ENCODE measurements at places on chromosomes 2 and 18.

DNA sequence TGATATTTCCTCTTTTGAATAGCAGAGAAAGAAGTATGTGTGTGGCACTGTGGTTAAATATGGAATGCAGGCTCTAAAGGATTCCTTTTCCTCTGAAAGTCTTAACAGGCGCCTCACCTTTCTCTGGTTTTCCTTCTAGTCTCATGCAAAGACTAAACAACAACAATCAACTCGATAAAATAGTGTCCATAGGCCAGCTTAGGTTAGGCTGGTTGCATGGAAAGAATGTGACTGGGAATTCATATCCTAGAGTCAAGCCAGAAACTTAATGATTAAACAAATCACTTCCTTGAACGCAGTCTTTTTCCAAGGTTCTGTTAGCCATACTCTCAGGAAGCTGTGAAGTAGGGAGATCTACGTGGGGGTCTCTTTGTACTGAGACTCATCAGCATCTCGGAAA is 800.8 kb upstream of the ID2 start:
- no peak for DNase-seq

DNA sequence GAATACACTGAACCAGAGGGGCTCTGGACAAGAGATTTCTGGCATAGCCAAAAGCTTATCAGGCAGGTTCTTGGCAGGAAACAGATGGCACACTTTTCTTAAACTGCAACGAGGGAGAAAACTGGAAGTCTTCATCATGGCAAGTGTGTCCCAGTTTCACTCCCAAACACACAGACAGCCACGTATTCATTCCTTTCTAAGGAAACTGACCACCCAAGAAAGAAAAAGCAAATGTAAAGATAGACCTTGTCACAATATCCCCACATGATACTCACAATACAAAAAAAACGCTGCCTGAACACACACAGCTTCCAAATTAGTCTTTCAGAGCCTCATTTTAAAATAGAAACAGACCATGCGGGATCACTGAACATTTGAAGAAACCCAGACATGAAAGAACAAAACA is 40.6 kb upstream of the RTTN start:
- no peak for DNase-seq

DNA sequence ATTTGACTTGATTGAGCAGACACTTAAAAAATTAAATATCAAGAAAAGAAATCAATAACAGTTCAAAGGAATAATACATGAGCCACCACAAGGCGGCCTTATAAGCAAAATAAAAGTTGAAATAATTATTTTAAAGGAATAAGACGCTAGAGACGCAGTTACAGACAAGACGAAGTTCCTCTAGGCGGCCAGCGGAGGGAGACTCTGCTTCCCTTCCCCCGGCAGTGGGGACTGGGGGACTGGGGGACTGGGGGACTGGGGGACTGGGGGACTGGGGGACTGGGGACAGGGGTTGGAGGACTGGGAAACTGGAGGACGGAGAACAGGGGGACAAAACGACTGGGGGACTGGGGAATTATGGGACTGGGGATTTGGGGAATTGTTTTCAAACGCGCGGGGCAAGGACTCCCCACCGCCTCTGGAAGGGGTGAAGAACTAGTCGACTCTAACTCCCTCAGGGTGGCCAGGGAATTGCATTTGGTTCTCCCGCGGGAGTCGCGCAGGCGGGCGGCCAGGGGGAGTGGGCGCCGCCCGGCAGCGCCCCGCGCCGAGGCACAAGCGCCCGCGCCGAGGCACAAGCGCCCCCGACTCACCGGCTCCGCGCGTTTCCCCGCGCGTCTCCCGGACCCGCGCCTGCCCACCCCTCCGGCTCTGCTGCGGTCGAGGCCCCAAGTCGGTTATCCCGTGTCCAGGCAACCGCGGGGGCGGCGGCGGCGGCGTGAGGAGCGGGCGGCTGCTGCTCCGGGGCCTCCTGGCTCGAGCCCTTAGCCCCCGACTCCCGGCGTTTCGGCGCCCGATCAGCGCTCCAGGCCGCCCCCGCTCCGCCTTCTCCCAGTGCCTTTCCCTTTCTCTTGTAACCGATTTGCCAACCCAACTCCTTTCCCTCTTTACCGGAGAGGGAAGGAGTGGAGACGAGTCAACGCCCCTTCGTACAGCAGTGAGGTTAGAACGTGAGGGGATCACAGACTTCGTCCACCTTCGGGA is at the start of gene CCDC178:
TSS of gene CCDC178 (minus strand) at position 662 of the 984 bp plus-strand sequence. CDS start 28,633 bp downstream, outside the sequence.
- DNase-seq = no peak

DNA sequence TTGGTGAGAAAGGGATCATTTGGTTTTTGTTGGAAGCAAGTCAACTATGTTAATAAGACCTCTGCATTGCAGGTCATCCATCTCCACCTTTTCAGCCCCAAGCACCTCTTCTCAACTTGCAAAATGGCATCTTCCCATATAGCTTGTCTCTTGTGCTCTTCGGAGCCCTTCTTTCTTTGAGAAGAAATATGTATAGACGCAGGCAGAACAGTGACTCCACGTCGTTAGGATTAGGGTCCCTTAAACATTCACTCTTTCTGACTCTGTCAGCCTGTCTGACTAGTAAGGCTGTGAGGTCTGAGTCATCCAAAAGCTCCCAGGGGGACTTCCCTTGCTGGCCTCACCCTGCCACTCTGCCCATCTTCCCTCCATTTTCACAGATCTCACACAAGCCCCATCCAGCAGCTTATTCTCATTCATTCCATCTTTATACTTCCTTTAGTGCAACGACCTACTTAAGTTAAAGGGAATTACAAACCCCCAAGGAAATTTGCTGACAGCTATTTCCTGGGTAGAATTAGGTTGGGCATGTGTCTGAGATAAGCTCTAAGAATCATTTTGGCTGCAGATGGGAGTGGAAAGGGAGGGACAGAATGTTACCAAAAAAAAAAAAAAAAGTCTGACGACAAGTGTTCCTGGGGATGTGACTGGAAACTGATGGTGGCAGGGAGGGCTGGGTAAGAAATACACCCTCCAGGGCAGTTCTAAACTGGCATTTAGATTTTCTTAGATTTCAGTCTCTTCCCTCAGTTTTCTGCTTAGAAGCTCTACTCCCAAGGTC is 37.7 kb upstream of the MEX3C start:
- DNase-seq = no peak

DNA sequence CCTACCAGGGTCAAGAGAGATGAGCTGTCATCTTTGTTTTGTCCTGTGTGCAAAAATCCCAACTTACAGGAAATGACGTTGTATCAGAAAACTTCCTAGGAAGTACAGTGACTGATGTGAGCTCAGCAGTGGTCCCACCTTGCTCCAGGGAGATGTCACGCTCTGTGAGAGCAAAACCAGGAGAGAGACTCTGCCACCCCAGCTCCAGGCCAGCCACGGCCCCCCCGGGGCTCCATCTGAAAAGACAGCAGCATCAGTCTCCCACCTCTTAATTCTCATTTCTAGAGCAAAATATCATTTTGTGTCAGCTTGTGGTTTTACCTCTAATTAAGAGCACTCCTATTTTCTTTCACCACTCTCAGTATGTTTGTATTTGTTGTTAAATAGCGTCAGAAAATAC is 57.5 kb downstream of the MYL12B start:
- no peak for DNase-seq

GRCh38 chr2:113069676-113070605 is 2.2 kb downstream of the IL1F10 start:
- DNase-seq = no peak

- DNase-seq = no peak
Observed at GRCh38 chr2:176160251-176160985, 3.3 kb downstream of the HOXD3 start.

GRCh38 chr18:11719621-11720020 is 30.6 kb downstream of the GNAL start:
- DNase-seq = no peak
